ENCODE measurements at places on chromosomes 3 and 15.

DNA sequence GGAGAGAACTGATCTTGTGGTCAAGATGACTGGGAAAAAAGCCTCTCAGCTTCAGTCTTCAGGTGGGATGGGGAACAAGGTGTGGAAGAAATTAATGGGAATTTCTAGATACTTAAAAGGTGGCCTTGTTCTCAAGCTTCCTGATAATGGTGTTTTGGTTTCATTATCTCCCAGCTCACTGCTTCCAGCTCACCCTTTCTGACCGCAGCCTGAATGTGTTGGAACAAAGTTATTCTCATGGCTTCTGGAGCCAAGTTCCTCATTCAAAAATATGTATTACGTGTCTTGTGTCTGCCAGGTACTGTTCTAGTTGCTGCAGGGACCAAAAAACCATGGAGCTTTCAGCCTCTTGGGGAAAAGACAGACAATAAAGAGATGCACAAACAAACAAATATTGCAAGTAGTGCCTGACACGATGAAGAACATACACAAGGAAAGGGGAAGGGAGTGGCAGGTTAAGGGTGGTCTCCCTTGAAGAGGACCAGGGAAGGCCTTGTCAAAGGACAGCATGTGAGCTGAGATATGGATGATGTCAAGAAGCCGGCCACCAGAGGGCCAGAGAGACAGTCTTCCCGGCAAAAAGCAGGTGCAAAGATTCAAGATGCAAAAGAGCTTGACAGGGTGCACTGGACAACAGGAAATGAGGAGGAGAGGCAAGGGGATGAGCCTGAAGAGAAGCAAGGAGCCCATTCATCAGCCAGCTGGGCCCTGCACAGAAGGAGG is 35.5 kb downstream of the ARRDC4 start:
- DNase-seq: no peak

GRCh38 chr3:190017521-190018288 is 103.0 kb downstream of the P3H2 start:
- DNase-seq: no peak

DNA sequence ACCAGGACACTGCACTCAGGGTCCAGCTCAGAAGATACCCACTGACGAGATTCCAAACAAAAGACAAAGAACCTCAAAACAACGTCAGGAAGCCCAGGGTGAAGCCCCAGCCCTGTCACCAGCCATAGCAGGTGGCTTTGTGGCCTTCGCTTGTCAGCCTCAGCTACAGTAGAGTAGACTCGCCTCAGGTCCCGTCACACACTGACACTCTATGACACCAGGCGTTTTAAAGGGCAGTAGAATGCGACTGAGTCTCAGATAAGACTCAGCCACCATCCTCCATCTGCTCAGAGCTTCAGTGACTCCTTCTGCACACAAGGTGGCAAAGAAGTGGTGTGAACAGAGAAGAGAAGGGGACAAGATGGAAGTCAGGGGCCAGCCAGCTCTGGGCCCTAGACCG is 12.8 kb downstream of the RBPMS2 start:
- DNase-seq: no peak

GRCh38 chr3:113625834-113626233 is 70.6 kb downstream of the USF3 start:
- no peak for DNase-seq

DNA sequence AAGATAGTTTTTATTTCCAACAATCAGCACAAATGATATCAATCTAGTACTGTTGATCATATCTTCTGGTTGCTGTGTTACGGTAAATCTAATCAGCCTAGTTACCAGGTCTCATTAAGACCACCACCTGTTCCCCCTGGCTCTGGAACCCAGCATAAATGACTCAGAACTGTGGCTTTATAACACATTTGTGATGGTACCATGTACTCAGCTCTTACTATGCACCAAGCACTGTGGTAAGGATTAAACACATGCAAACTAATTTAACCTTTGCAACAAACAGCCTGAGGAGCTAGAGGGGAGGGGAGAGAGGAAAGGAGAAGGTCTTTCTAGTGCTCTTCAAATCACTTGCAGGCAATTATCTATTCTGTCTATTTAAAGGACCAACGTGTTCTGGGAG is 173.9 kb upstream of the LMCD1 start:
- no peak for DNase-seq

GRCh38 chr3:69339760-69340159 is 46.1 kb downstream of the FRMD4B start:
- DNase-seq: no peak

DNA sequence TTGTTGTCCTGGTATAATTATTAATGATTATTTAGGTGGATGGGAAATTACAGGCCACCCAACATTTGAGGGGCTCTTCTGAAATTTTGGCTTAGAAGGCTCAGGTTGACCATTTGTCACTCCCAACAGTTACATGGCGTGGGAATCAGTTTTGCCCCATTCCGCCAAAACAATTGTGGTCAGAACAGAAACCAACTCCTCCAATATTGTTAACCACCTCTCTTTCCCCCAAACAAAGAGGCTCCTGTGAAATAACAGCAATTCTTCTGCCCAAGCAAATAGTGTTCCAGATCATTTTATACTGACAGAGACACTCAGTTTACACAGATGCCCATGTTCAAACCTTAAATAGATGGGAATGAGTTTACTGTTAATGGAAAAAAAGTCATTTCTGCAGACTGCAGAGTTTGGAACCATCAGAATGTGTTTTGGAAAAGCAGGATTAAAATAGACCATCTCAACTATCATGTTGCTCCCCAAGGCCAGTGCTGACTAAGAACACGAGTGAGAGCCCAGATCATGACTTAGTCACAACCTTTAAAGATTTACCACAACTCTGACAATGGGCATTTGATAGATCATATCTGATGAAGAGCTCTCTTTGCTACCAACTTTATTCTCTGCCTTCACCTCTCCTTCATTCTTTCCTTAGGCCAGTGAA is 102.1 kb downstream of the DUT start:
- DNase-seq: no peak
